ENCODE measurements at places on chromosomes 4 and X. TPM values are rescaled to one million over a fixed set of nuclear protein-coding genes. Genes with fewer than 3 reads are reported as not detected.

GRCh38 chr4:156628858-156629257, 342.7 kb downstream of the PDGFC start:
- no peak for DNase-seq

DNA sequence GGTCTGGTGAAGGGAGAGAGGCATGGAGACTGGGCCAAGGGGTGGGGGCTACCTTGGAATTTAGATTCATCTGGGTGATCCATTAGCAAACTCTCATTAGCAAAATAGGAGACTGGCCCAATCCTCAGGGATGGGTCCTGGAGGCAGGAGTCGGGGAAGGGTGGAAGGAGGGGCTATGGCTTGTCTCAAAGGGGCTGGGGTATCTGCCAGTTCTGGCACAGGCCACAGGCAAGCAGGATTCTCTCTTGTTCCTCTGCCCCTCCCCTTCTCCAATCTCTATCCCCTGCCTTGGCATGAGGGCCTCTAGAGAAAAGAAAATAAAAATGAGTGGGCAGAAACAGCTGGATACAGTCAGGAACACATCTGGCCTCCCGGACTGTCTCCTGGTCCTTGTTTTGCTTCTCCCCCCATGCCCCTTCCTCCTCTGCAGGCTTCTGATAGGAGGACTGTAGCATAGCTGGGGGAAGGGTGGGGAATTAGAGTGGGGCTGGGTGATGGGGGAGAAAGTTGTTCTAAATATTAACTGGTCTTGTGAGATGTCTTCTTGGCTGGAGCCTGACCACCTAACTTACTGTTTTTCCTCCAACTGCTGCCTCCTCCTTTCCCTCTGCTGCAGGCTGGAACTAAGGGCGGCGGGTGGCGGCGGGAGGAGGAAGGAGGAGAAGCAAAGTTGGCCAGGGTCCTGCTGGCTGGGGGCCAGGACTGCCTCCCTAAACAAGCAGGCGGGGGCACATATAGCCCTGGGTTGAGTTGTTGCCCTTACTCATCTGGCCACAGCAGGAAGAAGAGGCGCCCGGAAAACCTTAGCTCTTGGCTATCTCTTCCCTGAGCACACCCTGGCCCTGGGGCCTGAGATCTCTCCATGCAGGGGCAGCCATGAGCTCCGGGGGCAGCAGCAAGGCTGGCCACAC, 53.3 kb upstream of the LAS1L start:
- peak; percentile 78 for DNase-seq

DNA sequence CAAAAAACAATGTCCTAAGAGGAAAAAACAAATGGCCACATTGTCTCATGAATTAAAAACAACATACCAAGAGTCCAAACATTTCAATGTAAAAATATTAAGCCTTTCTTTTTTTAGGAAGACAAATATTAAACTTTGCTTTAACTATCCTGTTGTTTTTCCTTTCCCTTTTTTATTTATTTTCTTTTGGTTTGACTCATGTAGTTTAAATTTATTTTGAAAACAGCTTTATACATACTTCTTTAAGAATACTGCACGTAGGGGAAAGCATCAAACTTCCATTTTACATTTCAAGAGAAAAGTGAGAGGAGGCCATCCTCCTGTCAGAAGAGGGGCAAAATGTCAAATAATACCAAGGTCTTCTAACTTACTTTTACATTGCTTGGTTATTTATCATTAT, 8.7 kb downstream of the GAB1 start:
- no peak for DNase-seq

GRCh38 chr4:68948985-68949384, 2.6 kb downstream of the UGT2A3 start:
- DNase-seq, result no peak

DNA sequence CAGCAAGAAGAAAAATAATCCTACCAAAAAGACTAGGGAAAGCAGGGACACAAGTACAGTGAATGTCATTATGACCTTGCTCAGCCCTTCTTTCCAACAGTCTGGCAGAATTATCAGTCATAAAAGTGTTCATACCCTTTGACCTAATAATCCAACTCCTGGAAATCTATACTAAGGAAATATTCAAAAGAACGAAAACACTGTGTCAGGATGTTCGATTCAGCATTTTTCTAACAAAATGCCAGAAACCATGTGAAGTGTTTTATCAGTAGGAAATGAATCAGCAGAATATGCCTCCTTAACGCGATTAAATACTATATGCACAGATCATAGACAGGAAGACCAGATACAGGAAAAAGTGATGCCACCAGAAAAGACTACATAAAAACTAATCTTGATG, 16.2 kb upstream of the S100G start:
- DNase-seq, result no peak

DNA sequence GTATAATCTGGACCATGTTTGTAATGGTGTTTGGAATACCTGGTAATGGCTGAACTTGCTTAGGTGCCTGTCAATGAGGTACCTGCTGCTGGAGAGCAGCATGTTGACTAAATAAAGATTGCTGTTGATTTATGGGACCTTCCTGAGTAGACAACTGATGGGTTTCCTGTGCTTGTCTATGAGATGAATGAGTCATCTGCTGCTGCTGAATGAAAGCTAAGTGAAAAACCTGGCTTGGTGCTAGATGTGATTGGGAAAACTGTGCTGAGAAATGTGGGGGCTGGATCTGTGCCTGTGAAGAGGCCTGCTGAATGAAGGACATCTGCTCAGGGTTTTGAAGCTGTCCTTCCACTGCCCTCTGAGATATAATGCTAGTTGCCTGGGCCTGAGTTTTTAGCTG, 69.6 kb downstream of the WNK3 start:
- DNase-seq, result no peak

DNA sequence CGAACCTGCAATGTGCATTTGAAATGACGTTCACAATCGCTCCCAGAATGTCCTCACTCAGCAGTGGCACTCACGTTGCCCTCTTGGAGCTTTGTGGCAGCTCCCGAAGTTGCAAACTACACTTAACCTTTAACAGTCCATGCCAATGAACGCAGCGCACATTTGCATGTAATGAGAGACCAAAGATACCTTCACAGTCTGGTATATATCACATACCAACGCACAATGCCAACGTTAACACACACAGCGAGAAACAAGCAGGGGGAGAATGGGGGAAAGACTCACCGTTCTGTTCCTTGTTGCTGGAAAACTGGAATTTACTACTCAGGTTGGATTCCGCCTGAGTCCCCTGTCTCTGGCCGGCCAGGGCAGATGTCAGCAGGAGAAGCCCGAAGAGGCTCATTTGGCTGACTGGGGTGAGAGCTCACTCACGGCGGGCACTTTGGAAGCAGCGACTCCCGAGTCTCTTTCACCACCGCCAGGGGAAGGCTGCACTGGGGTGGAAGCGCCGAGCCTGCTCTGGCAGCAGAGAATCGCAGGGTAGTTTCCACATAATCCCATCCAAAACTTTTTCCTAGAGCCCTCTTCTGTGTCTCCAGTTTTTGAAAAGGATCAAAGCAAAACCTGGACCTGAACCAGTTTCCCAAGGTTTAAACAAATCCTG, 966 bp downstream of the PDGFC start:
- DNase-seq, result peak; percentile 68

DNA sequence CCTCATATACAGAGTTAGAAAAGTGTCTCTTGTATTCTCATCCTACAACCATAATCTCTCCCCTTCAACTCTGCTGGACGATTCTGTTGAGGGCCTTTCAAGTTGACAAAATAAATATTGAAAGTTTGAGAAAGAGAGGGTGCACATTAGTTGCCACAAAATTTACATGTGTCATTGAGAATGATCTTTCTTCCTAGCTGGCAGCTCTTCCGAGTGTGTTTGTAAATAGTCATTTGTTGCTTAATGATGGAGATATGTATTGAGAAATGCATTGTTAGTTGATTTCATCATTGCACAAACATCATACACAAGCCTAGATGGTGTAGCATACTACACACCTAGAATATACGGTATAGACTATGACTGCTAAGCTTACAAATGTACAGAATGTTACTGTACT, 632.8 kb upstream of the AMOT start:
- no peak for DNase-seq

- peak; percentile 80 for DNase-seq
Observed at GRCh38 chrX:19372170-19372546, 28.4 kb downstream of the PDHA1 start.

GRCh38 chrX:67939270-67939669, 395.4 kb downstream of the AR start:
- DNase-seq, result no peak

GRCh38 chrX:83508006-83508405, at the start of gene POU3F4:
Gene POU3F4, plus strand, starts transcription at chrX:83508290. Its CDS starts 35 bp downstream, at chrX:83508325.
- DNase-seq, result no peak

GRCh38 chr4:24235618-24236017, 345.8 kb upstream of the PPARGC1A start:
- no peak for DNase-seq

DNA sequence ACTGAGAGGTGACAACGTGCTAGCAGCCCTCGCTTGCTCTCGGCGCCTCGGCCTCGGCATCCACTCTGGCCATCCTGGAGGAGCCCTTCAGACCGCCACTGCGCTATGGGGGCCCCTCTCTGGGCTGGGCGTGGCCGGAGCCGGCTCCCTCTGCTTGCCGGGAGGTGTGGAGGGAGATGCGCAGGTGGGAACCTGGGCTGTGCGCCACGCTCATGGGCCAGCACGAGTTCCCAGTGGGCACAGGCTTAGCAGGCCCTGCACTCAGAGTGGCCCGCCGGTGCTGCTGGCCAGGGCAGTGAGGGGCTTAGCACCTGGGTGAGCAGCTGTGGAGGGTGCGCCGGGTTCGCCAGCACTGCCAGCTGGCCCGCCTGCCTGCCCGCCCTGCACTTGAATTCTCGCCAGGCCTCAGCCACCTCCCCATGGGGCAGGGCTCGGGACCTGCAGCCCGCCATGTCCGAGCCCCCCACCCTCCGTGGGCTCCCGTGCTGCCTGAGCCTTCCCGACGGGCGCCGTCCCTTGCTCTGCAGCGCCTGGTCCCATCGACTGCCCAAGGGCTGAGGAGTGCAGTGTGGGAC, 148.0 kb downstream of the RAPGEF2 start:
- no peak for DNase-seq

- DNase-seq, result no peak
Observed at GRCh38 chrX:134671294-134671693, 13.0 kb upstream of the PLAC1 start.

DNA sequence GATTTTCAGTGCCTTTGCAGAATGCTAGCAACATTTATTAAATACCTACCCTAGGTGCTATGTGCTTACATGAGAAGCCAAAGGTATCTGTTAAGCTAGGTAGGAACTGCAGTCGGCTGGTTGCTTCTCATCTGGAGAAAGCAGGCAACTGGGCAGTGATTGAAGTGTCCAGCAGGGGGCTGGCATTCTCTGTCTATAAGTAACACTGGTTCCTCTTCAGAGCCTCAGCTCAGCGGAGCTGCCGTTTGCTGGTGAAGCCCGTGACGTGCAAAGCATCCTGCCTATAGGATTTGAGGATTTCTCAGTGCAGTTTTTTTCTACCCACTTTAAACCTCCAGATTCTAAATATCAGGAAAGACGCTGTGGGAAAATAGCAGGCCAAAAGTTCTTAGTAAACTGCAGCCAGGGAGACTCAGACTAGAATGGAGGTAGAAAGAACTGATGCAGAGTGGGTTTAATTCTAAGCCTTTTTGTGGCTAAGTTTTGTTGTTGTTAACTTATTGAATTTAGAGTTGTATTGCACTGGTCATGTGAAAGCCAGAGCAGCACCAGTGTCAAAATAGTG, at the start of gene GRPR:
TSS of gene GRPR (plus strand) at position 344 of the 565 bp plus-strand sequence. CDS start 389 bp downstream, outside the sequence.
- peak; percentile 67 for DNase-seq

GRCh38 chr4:172850838-172851237, 317.8 kb upstream of the GALNT7 start:
- DNase-seq, result no peak

Gene ADH7
- 1.4 TPM for total RNA-seq

Gene LPAR4
- total RNA-seq, result 0.55 TPM

Gene CLTRN
- 0.39 TPM for total RNA-seq

Gene RIBC1
- total RNA-seq, result 1.9 TPM

Gene TMPRSS11A
- total RNA-seq, result not detected

Gene LRRC66
- 0.18 TPM for total RNA-seq

Gene CT45A7
- total RNA-seq, result not detected

Gene NDST3
- total RNA-seq, result 0.05 TPM

Gene PPEF2
- not detected for total RNA-seq

Gene C4orf50
- total RNA-seq, result 0.10 TPM
